Ovary (tissue), 10 donors: ENCODE measurements at places on chromosomes 12 and 14. TPM values are rescaled to one million over a fixed set of nuclear protein-coding genes. Genes with fewer than 3 reads are reported as not detected.

- H3K4me3 ChIP-seq = peak overlapping the region; percentile 80
- no peak overlapping the region for H3K27ac ChIP-seq
- H3K36me3 ChIP-seq = peaks cover 3% of the 10 kb centered on the region
- no peak for DNase-seq
These were observed 3.0 kb downstream of the FOS start for GRCh38 chr14:75281654-75282019.

Gene NT5DC3
- 1.8 TPM for polyA plus RNA-seq

DNA sequence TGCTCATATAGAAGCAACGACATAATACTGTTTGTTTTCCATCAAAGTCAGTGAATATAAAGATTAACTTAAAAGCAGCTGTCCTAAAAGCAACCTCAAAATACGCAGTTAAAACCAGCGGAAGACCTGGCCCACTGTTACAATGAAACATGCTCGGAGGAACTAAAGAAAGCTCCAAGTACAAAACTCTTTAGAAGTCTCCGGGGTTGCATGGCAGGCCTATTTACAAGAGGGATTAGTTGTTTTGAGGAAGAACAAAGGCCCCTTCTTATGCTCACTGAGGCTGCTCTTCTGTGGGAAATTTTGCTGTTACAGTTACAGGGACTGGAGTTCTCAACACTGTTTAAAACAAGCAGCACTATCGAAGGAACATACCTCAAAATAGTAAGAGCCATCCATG is 75.9 kb upstream of the C12orf71 start:
- no peaks in the 10 kb centered on the region for H3K27me3 ChIP-seq
- no peak overlapping the region for H3K27ac ChIP-seq
- H3K36me3 ChIP-seq = no peaks in the 10 kb centered on the region
- no peak for DNase-seq
- H3K4me1 ChIP-seq = no peaks in the 10 kb centered on the region

- no peak for DNase-seq
- H3K4me1 ChIP-seq = peaks cover 7% of the 10 kb centered on the region
- no peaks in the 10 kb centered on the region for H3K36me3 ChIP-seq
- no peaks in the 10 kb centered on the region for H3K27me3 ChIP-seq
- H3K4me3 ChIP-seq = no peak overlapping the region
These were observed 55.7 kb downstream of the TRPV4 start for GRCh38 chr12:109777544-109777943.

DNA sequence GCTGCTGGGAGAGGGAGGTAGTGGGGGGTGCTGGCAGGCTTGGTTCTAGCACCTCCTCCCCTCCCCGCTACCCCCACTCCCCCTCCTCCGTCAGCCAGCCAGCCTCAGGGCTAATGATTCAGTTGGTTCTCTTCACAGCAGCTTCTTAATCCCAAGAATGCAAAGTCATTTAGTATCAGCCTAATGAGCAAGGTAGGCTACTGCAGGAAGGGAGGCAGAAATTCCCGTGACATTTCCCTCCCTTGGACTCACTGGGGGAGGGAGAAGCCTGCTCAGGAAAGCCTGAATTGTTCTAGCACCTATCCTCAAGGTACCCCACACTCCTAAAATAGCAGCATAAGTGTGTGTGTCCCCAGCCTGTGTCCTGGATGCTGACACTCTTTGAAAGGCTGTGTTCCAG is 29.8 kb downstream of the ITPK1 start:
- H3K27me3 ChIP-seq = no peaks in the 10 kb centered on the region
- H3K36me3 ChIP-seq = no peaks in the 10 kb centered on the region
- H3K27ac ChIP-seq = no peak overlapping the region

GRCh38 chr14:53902307-53902706 is 54.3 kb downstream of the BMP4 start:
- DNase-seq = no peak
- H3K36me3 ChIP-seq = no peaks in the 10 kb centered on the region
- H3K4me3 ChIP-seq = no peak overlapping the region
- H3K4me1 ChIP-seq = no peaks in the 10 kb centered on the region

DNA sequence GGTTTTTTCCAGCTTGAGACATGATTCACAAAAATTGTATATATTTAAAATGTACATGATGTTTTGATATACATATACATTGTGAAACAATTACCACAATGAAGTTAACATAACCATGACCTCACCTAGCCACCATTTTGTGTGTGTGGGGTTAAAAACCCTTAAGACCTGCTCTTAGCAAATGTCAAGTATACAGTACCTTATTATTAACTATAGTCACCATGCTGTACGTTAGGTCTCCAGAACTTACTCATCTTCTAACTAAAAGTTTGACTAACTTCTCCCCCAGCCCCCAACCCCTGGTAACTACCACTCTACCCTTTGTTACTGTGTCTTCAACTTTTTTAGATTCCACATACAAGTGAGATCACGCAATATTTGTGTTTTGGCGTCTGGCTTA is 52.6 kb downstream of the EIF2S3B start:
- H3K4me1 ChIP-seq = no peaks in the 10 kb centered on the region
- no peak overlapping the region for H3K4me3 ChIP-seq
- H3K27me3 ChIP-seq = no peaks in the 10 kb centered on the region
